ENCODE measurements at places on chromosomes 3 and 15. TPM values are rescaled to one million over a fixed set of nuclear protein-coding genes. Genes with fewer than 3 reads are reported as not detected.

- no peaks in the 10 kb centered on the region for H3K4me1 ChIP-seq
- H3K4me3 ChIP-seq = no peak overlapping the region
- no peaks in the 10 kb centered on the region for H3K36me3 ChIP-seq
- H3K27ac ChIP-seq = no peak overlapping the region
- H3K27me3 ChIP-seq = no peaks in the 10 kb centered on the region
These were observed 10.7 kb upstream of the TASOR start for GRCh38 chr3:56693750-56694149.

DNA sequence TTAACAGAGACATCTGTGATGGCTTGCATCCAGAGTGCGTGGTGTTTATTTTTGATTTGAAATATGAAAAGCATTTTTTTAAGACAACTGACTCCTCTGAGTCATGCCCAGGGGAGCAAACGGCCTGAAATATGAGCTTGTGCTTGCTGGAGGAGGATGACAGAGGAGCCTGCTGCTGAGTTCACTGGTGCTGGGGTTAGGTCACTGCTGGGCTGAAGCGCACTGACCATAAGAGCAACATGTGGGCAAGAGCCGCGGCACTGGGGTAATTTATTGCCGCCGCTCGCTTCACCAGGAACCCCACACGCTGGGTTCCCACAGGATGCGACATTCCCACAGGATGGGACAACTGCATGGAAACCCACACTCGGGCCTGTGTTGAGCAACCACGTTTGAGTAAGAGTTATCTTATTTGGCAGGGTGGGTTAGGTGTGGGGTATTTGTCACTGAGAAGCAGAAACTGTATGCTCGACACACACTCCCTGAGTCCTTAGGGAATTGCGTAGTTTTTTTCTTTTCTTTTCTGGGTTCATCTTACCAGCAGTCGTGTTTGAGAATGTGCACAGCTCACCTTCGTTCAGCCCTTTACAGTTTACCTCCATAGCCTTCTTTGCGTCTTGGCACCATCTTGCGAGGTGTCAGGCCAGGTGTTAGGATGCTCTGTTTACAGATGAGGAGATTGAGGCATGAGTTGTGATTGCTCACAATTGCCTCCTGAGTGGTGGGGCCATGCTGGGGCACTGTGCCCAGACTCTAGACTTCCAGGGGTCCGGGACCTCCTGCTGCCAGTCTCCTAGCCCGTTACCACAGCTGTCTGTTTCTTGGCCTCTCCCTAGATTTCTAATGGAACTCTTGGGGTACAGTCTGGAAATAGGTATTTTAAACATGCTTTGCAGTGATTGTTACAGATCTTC, 60.4 kb downstream of the SMAD3 start:
- no peaks in the 10 kb centered on the region for H3K27me3 ChIP-seq
- no peaks in the 10 kb centered on the region for H3K36me3 ChIP-seq
- no peak overlapping the region for H3K27ac ChIP-seq
- peaks cover 26% of the 10 kb centered on the region for H3K4me1 ChIP-seq
- DNase-seq = no peak

- no peak overlapping the region for H3K27ac ChIP-seq
- H3K4me3 ChIP-seq = no peak overlapping the region
- DNase-seq = no peak
- no peaks in the 10 kb centered on the region for H3K27me3 ChIP-seq
- H3K4me1 ChIP-seq = no peaks in the 10 kb centered on the region
These were observed 14.5 kb downstream of the LMCD1 start for GRCh38 chr3:8516047-8516661.

DNA sequence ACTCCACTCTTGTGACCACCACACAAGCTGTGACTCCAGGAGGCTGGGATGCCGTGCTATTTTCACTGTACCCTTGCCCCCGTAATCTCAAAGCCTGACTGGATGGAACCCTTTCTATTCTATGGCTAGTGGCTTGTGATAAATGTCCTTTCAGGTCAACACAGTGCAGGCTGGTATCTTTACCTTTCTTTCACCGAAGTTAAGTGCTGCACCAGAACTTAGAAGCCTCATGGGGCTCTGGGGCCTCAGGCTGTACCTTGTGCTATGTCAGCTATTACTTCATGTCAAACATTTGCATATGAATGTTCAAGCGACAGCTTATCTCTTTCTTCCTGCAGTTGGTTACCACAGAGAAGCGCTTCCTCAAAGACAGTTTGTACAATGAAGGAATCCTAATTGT, 66.8 kb downstream of the RPL39L start:
- no peak for DNase-seq
- no peak overlapping the region for H3K4me3 ChIP-seq
- H3K4me1 ChIP-seq = no peaks in the 10 kb centered on the region
- H3K36me3 ChIP-seq = peaks cover 24% of the 10 kb centered on the region

GRCh38 chr3:18444595-18445400, 19.7 kb upstream of the SATB1 start:
- H3K36me3 ChIP-seq = peaks cover 5% of the 10 kb centered on the region
- peak overlapping the region; percentile 83 for H3K27ac ChIP-seq
- peak; percentile 70 for DNase-seq
- peak overlapping the region; percentile 88 for H3K4me3 ChIP-seq
- H3K4me1 ChIP-seq = peaks cover 7% of the 10 kb centered on the region

NSMCE3 gene
- 7.9 TPM for total RNA-seq

- DNase-seq = no peak
- H3K27ac ChIP-seq = no peak overlapping the region
- no peak overlapping the region for H3K4me3 ChIP-seq
These were observed 65.8 kb downstream of the MRPL46 start for GRCh38 chr15:88401251-88401995.

GRCh38 chr3:66099541-66100065, 60.9 kb upstream of the MAGI1 start:
- no peak overlapping the region for H3K4me3 ChIP-seq
- peaks cover 4% of the 10 kb centered on the region for H3K4me1 ChIP-seq
- DNase-seq = no peak
- no peaks in the 10 kb centered on the region for H3K36me3 ChIP-seq
- no peak overlapping the region for H3K27ac ChIP-seq

SCN5A gene
- 4.2 TPM for total RNA-seq

GOLGA6L7 gene
- total RNA-seq = not detected

TMEM207 gene
- not detected for total RNA-seq

Data from progenitor cell of endocrine pancreas (in vitro differentiated cells).